ENCODE measurements at places on chromosomes 1 and 21.

GRCh38 chr1:33396188-33397124 is 34.4 kb downstream of the PHC2 start:
- H3K4me1 ChIP-seq, result no peaks in the 10 kb centered on the region
- no peaks in the 10 kb centered on the region for H3K27me3 ChIP-seq
- no peak overlapping the region for H3K4me3 ChIP-seq
- H3K27ac ChIP-seq, result no peak overlapping the region
- no peaks in the 10 kb centered on the region for H3K36me3 ChIP-seq

GRCh38 chr1:13462682-13463081 is 51.1 kb downstream of the LRRC38 start:
- H3K36me3 ChIP-seq, result no peaks in the 10 kb centered on the region
- H3K4me3 ChIP-seq, result no peak overlapping the region
- no peaks in the 10 kb centered on the region for H3K4me1 ChIP-seq
- DNase-seq, result no peak
- no peak overlapping the region for H3K27ac ChIP-seq

DNA sequence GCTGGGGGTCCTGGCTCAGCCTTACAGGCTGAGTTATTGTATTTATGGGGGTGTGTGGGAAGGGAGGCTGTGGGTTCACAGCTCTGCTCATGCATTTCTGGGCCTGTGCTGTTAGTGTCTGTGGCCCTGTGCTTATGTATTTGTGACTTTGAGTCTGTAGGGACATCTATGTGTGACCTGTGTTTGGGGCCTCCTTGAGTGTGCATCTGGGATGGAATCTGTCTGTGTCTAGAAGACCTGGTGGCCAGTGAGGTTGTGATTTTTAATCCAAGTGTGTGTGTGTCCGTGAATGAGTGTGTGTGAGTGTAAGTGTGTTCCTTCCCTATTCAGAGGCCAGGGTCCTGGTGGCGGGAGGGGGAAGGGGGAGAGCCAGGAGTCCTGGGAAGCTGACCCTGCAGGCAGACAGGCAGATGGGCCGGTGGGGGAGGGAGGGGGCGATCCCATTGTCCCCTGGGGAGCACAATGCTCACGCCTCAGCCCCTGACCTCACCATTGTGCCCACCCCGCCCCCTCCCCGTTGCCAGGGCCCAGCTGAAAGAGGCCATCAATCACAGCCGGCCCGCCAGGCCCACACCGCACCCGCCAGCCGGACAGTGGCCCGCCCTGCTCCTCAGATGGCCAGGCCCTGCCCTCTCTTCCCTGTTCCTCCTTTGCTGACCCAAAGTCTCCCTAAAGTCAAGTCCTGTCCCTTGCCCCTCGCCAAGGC is 19.6 kb downstream of the SLC27A3 start:
- H3K4me3 ChIP-seq, result no peak overlapping the region
- H3K27ac ChIP-seq, result no peak overlapping the region
- peaks cover 20% of the 10 kb centered on the region for H3K4me1 ChIP-seq
- H3K36me3 ChIP-seq, result no peaks in the 10 kb centered on the region
- DNase-seq, result no peak

DNA sequence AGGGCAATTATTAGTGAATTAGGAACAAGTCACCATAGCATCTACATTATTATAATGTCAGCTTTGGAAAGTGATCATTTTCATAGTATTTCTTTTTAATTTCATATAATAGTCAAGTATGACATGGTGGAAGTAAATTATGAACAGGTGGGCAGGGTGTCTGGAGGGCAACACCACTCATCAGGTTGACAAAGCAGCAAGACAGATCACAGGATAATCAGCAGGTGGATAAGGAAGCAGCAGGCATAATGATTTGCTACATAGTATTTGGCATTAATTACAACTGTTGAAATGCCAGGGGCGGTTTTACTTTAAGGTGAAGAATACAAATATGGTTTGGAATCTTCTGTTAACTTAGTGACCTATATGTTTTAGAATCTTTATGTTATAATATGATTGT is 1342.2 kb downstream of the PLA2G4A start:
- DNase-seq, result no peak
- H3K27me3 ChIP-seq, result no peaks in the 10 kb centered on the region
- no peaks in the 10 kb centered on the region for H3K4me1 ChIP-seq
- no peak overlapping the region for H3K4me3 ChIP-seq
- H3K36me3 ChIP-seq, result no peaks in the 10 kb centered on the region
- no peak overlapping the region for H3K27ac ChIP-seq

DNA sequence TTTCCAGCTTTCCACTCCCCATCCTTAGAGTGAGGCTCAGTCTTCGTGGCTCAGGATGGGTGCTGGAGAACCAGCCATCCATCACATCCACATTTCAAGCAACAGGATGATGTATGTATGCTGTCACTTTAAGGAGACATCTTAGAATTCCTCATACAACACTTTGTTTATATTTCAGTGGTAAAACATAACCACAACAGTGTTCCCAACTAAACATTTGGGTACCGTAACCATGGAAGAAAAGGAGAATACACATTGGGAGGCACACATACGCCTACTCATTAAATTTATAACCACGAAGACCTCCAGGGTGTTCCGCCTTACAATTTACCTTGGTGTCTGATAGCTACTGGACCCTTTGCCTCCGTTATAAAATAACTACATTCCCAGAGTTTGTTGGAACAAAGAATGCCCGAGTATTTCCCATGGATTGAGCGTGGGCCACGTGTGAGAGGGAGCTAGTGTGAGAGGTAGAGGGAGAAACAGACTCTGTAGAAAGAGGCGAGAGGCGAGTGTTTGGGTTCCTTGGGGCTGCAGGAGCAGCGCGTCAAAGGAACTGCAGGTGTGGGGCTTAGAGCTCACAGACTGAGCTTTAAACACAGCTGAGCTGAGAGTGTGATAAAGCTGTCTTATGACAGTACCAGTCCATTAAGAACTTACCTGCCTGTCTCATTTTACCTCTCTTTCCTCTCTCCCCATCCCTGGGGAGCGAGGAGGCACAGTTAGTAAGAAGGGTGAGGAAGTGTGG is 111.5 kb upstream of the USP24 start:
- DNase-seq, result no peak
- H3K27ac ChIP-seq, result no peak overlapping the region
- H3K4me3 ChIP-seq, result no peak overlapping the region
- H3K27me3 ChIP-seq, result no peaks in the 10 kb centered on the region
- no peaks in the 10 kb centered on the region for H3K36me3 ChIP-seq
- no peaks in the 10 kb centered on the region for H3K4me1 ChIP-seq

- H3K27me3 ChIP-seq, result no peaks in the 10 kb centered on the region
- no peaks in the 10 kb centered on the region for H3K4me1 ChIP-seq
- no peak overlapping the region for H3K27ac ChIP-seq
- no peaks in the 10 kb centered on the region for H3K36me3 ChIP-seq
- no peak for DNase-seq
Observed at GRCh38 chr1:242059976-242060375, 61.1 kb upstream of the MAP1LC3C start.

GRCh38 chr1:185074307-185074706 is 28.9 kb downstream of the RNF2 start:
- no peak for DNase-seq
- no peaks in the 10 kb centered on the region for H3K4me1 ChIP-seq
- H3K4me3 ChIP-seq, result no peak overlapping the region
- no peaks in the 10 kb centered on the region for H3K36me3 ChIP-seq
- H3K27me3 ChIP-seq, result no peaks in the 10 kb centered on the region

GRCh38 chr1:58136387-58136786 is 410.1 kb downstream of the OMA1 start:
- no peak overlapping the region for H3K27ac ChIP-seq
- no peaks in the 10 kb centered on the region for H3K4me1 ChIP-seq
- no peak for DNase-seq
